ENCODE measurements at places on chromosomes 7 and 10. TPM values are rescaled to one million over a fixed set of nuclear protein-coding genes. Genes with fewer than 3 reads are reported as not detected.

CCDC3 gene
- 11.2 TPM for polyA plus RNA-seq

GRCh38 chr7:48703466-48703865 is 220.9 kb upstream of the CDC14C start:
- DNase-seq = no peak

FAM3C gene
- polyA plus RNA-seq = 68.1 TPM

GRCh38 chr7:137302081-137302480 is 41.5 kb downstream of the PTN start:
- no peak for DNase-seq

PKD2L1 gene
- polyA plus RNA-seq = 0.23 TPM

GRCh38 chr7:22402250-22402649 is 45.3 kb upstream of the RAPGEF5 start:
- DNase-seq = no peak

GRCh38 chr7:101814991-101815825 is 2.2 kb upstream of the CUX1 start:
- DNase-seq = no peak

DNA sequence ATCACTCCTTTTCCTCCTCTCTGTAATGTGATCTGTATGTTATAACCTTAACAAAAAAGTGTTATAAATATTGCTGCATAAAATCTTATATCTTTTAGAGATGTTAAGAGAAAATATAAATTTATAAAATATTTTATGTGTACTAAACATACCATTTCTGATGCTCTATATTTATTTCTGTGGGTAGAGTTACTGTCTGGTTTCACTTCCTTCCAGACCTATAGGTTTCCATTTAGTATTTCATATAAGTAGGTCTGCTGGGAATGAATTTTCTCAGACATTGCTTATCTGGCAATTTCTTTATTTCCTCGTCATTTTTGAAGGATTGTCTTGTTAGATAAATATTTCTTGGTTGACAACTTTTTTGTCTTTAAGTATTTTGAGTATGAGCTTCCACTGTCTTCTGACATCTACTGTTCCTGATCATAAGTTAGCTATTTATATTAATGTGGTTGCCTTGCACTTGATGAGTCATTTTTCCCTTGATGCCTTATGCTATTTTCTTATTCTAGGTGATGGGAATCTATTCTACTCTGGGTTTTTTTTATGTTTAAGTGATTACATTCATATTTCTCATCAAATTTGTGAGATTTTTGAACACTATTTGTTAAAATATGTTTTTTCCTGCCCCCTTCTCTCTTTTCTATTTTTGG is 11.2 kb upstream of the THSD7A start:
- DNase-seq = no peak

DNA sequence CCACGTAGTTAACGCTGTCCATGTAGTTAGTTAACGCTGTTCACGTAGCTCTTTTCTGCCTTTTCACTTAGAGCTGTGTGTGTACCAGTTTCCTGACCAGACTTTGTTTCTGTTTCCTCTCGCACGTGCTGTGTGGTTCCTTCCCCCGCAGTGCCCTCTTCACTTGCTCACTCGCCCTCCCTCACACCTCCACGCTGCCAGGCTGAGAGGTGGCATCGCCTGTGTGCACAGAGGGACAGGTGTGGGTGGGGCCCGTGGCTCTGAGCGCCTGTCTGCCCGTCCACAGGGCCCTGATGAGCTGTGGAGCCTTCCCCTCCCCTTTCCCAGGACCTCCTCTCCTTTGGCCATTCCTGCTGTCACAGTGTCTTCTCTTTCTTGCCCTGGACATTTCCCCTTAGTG is 30.6 kb downstream of the WDR37 start:
- DNase-seq = no peak

COL28A1 gene
- polyA plus RNA-seq = 1.6 TPM

C10orf53 gene
- not detected for polyA plus RNA-seq

HMX3 gene
- polyA plus RNA-seq = not detected

GRCh38 chr7:105880571-105881330 is 4.4 kb upstream of the ATXN7L1 start:
- DNase-seq = no peak

DNA sequence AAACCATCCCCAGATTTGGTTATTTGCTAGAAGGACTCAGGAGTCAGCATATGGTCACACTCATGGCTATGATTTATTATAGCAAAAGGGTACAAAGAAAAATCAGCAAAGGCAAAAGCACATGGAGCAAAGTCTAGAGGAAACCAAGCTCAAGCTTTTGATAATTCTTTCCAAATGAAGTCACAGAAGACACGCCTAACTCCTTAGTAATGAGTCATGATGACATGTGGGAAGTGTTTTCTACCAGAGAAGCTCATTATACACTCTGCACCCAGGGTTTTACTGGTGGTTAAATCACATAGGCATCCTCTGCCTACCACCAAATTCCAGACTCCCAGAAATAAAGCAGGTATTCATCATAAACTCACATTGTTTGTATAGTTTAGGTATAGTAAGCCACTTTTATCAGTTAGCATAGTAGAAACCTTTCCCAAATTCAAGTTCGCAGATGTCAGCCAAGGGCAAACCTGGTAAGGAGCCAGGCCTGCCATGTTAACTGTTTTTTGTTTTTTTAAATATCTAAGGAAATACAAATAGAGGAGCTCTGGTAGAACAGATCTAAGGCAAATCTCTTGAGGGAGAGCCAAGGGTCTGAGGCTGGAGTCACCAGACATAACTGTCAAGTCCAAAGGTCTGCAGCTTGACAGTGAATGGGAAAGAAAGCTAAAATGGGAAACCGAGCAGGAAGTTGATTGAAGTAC is 15.4 kb upstream of the HIBADH start:
- DNase-seq = no peak

PWWP2B gene
- 6.1 TPM for polyA plus RNA-seq

DNA sequence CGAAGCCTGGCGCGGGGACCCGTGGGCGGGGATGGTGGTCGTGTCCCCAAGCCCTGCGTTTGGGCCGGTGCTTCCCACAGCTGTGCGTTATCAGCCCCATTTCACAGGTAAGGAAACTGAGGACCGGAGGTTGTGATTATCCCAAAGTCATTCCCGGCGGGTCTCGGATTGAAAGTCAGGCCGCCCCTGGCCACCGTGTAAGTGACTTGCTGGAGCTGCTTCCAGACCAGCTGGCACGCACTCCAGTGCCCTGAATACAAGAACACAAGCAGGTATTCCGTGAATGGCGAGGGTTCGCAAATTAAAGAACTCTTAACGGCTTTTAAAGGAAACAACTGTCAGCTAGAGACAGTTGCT is 675 bp upstream of the ATE1 start:
- DNase-seq = no peak

DNA sequence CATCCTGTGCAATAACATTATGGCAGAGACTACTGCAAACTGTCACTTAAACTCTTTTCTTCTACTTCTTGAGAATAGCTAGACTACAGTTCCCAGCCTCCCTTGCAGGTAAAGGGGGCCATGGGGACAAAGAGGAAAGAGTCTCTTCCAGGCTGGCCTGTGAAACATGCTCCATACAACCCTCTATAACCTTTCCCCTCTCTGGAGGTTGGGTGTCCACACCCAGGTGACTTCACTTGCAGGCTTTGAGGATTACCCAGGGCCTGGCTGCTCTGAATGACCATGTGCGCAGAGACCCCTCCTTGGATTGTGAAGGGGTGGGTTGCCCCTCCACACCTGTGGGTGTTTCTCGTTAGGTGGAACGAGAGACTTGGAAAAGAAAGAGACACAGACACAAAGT is 84.1 kb downstream of the SEC61G start:
- DNase-seq = no peak

LFNG gene
- 6.2 TPM for polyA plus RNA-seq

DNA sequence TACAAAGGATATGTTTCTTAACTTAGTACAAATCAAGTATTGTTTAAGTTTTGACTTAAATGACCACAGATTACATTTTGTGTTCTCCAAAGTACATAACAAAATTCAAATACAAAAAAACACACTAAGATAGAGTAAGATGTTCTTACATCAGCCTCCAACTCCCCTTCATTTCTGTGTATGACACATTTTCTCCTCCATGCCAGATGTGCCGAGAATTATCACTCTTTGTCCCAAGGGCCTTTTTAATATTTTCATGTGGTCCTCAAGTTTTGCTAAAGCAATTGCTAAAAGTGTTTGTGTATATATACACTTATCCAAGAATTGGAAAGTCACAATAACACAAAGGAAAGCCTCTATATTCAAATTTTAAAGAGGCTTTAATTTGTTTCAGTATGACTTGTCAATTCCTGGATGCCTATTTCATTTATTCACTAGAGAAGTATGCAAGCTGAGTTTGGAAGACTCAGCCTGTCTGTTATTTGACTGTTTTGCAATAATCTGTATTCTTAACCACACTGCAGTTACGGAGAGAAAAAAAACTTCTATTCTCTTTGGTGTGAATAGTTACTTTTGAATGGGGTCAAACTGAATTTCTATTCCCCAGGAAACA is 586.4 kb upstream of the SEMA3D start:
- DNase-seq = no peak

- no peak for DNase-seq
Measured at GRCh38 chr7:128777156-128778123, 1.8 kb upstream of the OPN1SW start.

DNA sequence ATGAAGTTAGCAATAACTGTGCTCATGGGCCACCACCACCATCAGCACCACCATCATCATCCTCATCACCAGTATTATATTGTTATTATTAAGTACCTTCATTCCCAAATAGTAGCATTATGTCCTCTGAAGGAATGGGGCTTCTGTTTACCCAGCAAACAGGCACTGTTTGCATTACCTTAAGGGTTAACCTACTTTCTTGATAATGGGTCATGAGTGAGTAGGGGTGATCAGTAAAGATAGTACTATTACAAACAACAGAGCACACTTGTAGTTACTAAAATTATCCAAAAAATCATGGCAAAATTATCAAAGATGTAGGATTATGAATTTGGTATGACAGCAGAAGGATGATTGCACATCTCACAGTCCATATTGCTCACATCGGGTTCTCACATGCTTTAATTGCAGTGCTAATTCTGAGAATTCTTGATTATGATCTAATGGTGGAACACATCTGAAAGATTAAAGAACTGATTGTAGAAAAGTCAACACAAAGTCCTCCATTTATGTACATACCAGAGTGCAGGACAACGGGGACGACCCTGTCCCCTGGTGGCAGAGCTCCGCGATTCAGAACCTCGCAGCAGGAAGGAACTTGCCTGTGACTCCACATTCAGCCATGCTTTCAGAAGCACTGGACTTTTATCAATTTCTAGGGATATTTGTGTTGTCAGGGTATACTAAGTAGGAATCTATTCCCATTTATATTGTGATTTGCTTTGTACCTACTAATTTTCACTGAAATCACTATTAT is 31.0 kb downstream of the PDE1C start:
- DNase-seq = no peak

All from right lung (tissue), 10 donors.